ENCODE measurements at places on chromosomes 6 and 20.

DNA sequence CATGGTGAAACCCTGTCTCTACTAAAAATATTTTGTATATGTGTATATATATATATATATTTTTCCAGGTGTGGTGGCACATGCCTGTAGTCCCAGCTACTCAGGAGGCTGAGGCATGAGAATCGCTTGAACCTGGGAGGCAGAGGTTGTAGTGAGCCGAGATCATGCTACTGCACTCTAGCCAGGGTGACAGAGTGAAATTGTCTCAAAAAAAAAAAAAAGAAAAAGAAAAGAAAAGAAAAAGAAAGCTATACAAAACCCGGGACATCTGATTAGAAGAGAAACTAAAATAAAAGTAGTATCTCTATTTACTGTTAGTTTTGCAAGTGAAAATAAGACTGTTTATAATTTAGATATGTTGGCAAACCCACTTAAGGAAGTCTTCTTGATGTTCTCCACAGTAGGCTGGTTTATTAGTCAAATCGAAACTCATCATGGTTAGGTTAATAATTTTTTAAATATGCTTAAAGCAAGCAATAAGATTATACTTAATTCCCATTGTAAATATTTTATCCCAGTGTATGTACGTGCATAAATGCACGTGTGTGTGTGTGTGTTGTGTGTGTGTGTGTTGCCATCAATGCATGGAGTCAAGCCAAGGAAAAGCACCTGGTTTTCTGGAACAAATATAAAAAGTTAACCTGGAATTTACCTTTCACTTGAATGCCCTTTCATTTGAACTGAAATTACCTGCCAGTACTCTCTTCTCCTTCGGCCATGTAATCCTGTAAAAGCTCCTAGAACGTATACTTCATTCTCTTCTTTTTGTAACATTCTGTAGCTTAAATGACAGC, 7.1 kb downstream of the VNN2 start:
- no peak for DNase-seq

GRCh38 chr6:29764422-29765196, 41.4 kb downstream of the HLA-F start:
- no peak for DNase-seq

DNA sequence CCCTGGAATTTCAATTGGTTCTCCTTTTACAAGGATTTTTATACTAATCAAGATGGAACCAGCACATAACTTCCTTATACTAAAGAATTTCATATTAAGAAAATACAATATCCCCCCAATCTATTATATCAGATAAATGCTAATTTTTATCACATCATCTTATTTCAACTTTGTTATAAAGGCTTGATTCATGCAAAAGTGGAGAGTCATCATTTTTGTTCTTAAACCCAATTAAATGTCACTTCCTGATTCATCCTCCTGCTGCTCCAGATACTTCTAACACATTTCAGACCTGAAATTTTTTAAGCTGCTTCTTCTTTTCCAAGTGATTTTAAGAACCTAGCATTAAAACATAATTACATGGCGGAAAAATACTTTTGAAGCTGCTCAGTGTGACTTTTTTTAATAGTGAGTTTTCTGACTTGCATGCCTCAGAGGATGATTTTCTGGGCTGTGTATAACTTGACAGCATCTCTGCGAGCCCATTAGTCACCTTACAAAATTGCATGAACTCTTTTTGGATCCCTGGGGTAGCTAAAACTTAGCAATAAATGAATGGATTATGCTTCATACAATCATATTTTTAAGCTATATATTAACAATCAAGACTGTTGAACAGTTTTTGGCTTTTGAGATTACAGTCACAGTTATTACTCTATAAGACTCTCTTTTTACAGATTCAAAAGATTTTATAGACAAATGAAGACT, 134.1 kb downstream of the ELOVL4 start:
- DNase-seq: no peak

DNA sequence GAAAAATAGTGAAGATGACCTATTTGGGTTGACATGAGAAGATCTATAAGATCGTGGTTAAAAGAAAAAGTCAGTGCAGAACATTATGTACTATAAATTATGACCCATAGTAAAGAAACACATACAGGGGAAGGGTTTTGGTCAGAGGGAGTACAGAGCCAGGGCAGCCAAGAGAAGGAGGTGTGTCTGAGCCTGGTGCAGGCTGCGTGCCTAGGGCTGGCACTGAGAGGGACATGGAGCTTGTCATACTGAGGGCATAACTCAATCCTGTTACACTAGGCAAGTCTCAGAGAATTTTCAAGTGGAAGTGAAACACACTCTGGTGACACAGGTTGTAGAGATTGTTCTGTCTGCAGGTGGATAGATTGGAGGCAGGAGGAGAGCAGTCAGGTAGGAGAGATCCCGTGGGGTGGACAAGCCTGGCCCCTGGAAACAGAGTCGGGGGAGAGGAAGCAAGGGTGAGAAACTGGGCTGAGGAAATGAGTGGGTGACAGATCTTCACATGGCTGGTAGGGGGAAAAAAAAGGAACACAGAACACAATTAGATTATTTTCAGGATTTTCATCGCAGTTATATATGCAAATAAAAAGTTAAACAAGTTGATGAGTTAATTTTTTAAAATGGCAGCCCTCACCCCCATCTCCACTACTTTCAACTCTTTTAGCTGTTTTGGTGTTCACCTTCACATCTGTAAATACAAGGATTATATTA, 18.5 kb upstream of the RNF39 start:
- no peak for DNase-seq

GRCh38 chr6:100311707-100312251, 152.9 kb downstream of the SIM1 start:
- no peak for DNase-seq

- no peak for DNase-seq
Measured at GRCh38 chr6:34680802-34681515, 15.6 kb downstream of the ILRUN start.

DNA sequence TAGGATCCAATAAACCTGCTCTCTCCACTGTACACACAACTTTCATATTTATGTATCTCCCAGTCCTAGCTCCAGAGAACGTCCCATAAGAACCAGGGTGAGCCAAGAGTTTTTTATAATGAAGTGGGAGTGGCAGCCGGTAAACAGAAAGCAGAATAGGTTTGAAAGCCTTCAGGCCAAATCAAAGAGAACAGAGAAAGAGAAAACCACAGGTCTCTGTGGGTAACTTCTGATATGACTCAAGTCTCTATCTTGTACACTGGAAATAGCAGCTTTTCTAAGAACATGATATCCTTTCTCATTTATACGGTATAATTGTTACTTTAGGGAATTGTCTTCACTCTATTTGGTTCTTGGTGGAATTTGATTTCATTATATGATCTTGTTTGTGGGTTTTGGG, 273.6 kb downstream of the PACRG start:
- DNase-seq: no peak

GRCh38 chr6:44653761-44654218, 266.3 kb downstream of the CDC5L start:
- no peak for DNase-seq

DNA sequence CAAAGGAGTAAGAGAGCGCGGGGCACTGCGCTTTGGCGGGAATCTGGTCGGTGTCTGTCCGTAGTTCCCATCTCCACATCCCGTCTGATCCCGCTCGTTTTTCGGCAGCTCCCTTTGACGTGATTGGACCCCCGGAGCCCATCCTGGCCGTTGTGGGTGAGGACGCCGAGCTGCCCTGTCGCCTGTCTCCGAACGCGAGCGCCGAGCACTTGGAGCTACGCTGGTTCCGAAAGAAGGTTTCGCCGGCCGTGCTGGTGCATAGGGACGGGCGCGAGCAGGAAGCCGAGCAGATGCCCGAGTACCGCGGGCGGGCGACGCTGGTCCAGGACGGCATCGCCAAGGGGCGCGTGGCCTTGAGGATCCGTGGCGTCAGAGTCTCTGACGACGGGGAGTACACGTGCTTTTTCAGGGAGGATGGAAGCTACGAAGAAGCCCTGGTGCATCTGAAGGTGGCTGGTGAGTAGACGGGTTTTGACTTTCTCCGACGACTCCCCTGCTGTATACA, 1.4 kb downstream of the BTN1A1 start:
- no peak for DNase-seq

GRCh38 chr6:146028851-146029572, at the start of gene GRM1:
Gene GRM1, plus strand, starts transcription at chr6:146029062. Its CDS starts 456 bp downstream, at chr6:146029518.
- DNase-seq: no peak

GRCh38 chr6:37840940-37841300, 21.4 kb downstream of the ZFAND3 start:
- DNase-seq: no peak

- DNase-seq: no peak
Measured at GRCh38 chr6:118252474-118252873, 295.6 kb upstream of the PLN start.

DNA sequence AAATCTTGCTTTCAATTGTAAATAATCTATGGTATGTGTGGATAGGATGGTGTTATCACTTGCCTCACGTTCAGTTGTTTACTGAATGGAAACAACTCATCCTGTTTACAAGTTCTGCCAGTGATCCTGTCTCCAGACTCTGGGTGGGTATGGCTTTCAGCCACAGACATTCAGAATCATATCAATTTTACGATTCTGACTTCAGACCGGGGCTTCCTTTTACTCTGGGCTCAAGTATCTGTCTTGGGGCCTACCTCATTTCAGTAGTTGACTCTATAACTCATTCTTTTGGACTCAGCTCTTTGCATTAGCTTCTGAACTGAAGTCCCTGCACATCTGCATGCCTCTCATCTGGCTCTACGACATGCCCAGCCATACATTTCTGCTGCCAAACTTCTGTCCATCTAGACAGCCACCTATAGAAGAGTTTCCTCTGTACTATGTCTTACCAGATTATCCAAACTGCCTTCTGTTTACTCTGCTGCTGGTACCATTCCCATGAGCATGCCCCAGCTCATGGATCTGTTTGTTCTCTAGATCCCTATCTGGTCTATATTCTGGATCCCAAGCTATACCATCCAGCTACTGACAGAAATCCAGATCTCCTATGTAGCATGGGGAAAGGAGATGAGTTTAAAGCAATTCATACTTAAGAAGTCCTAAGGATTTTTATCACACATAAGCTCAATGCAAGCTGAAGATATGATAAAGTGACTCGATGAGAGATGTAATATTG, 34.3 kb downstream of the FYN start:
- DNase-seq: no peak

DNA sequence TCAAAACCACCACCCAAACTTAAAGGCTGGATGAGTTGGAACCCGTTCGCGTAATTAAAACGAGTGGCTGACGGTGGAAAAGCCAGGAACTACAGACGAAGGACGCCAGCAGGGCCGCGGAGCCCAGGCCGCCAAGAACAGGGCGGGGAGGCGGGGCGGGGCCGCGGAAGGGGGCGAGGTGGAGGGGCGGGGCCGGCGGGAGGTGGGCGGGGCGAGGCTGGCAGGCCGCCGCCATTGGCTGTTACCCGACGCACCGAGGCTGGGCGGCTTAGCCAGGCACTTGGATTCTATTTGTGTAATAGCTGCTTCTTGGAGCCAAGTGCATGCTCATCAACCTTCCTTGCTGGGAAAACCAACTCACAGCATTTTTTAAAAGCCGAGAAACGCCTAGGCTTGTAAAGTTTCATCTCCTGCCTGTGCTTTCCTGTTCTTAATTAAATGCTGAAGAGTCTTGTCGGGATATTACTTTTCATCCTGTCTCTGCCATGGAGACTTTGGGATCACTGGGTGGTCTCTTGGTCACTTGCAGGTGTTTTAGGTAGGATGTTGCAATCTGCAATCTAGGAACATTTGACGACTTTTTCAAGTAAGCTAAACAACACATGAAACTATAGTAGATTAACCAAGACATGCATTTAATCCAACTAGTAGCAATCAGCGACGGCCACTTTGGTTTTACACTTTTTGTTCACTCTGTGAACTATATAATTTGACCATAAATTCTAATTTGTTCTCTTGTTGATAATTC, 245.0 kb downstream of the ARID1B start:
- DNase-seq: peak; percentile 82

DNA sequence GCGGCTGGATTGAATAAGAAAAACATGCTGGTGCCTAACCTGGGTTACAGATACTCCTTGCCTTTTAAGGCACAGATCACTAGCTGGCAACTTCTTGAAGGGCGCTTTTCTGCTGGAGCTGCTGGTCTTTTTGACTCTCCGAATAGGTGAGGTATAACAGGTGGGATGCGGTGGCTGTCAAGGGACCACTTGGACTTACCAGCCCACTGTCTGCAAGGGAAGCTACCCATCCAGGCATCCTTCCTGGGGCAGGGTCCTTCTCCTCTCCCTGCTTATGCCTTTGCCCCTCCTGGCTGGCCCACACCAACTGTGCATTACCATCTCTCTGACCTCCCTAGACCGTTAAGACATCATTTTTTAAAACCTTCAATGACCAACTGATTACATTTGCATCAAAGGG, 57.4 kb downstream of the NPEPL1 start:
- no peak for DNase-seq

- DNase-seq: peak; percentile 34
Measured at GRCh38 chr6:39892490-39893129, 41.7 kb downstream of the MOCS1 start.

GRCh38 chr6:73790574-73790973, 94.6 kb downstream of the CD109 start:
- no peak for DNase-seq

GRCh38 chr6:101013612-101014195, 132.6 kb upstream of the ASCC3 start:
- DNase-seq: no peak

DNA sequence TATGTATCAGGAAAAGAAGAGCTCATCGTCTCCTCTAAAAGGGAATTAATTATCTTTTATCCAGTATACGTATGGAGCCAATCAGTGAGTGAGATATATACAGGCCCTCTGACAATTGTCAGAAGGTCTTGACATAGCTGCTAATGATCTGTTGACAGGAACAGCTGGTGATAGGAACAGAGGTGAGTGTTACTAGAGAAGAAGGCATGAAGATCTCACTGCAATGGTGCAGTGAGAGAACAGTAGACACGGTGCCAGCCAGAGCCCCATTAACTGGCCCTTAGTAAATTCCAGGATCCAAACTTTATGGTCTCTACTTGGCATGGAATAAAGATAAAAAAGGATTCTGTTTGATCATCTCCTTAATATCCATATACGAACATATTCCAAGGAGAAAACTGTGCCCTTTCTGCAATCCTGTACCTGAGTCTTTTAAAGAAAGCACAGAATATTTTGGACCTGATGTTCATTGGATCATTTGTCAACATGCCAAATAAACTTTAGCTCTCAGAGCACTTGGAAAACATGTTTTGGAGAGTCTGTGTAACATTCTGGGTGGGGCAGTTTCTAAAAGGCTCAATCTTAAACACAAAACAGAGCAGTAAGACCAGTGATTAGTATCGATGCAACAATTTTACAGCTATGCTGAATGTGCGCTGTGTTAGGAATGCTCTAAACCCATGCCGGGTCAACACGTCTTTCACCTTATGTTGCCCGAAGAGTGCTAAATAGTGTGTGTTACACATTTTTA, 135.8 kb upstream of the CITED2 start:
- DNase-seq: no peak

GRCh38 chr6:160462116-160462515, 113.9 kb downstream of the SLC22A3 start:
- no peak for DNase-seq

All from NCI-H1436 (cell line).